NAMALWA (cell line): ENCODE measurements at places on chromosomes 7 and 10.

DNA sequence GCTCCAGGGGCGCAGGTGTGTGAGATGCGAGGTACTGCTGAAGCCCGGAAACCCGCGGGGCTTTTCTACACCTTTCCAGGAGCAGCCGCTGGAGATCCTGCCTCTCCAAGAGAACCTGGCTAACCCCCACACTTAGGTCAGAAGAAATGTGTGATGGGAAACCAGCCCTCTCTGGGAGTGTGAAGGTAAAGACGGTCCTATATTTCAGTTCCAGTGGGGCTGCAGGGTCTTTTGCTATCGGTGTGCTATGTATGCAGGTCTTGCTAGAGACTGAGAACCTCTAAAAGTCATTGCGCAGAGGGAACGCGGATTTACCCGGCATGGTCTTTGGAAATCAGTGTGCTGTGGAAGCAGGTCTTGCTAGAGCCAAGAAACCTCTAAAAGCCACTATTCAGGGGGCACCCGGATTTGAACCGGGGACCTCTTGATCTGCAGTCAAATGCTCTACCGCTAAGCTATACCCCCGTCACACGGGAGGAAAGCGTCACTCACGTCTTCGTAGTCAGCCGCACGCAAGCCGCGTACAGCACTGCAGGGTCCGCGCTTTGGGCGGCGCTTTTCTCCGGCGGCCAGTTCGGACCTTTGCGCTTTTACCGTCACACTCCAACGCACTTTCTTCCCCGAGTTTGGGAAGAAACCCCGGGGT lies 46.0 kb downstream of the ZNF777 start:
- DNase-seq, result no peak

DNA sequence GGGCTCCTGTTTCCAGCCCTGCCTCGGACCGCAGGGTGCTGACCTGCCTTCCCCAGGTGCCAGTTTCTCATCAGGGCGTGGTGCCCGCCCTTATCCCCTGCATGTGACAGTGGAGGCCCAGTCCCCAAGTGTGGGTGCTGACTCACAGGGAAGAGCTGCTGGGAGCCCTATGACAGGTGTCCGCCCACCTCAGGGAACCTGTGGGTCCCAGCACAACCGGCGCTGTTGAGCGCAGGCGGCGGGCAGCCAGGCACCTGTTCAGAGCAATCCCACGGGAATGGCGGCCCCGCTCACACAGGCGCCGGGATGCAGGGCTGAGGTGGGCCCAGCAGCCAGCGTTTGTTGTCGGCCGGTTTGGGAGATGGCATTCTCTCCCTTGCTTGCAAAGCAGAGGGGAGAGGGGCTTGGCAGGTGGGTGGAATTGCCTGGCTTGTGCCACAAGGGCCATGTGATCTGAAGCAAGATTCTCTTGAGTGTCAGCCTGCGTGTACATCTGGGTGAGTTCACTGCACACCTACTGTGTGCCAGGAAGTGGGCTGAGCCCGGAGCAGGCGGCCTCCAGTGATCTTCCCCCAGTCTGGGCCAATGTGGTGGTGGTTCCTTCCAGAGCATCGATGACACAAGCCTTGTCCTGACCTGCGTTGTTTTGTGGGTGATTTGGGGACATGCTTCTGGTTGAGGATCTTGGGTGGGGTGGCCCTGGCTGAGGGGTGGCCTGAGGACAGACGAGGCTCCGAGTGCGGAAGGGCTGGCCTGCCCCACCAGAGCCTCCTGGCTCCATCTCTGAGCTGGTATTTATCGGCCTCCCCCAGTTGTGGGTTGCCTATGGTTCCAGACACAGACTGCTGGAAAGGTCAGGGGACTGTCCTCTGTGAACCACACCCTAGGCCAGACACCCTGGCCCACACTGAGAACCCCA lies 2.4 kb downstream of the PWWP2B start:
- no peak for DNase-seq

- DNase-seq, result no peak
Measured at GRCh38 chr7:135240441-135240840, 6.8 kb downstream of the STRA8 start.

DNA sequence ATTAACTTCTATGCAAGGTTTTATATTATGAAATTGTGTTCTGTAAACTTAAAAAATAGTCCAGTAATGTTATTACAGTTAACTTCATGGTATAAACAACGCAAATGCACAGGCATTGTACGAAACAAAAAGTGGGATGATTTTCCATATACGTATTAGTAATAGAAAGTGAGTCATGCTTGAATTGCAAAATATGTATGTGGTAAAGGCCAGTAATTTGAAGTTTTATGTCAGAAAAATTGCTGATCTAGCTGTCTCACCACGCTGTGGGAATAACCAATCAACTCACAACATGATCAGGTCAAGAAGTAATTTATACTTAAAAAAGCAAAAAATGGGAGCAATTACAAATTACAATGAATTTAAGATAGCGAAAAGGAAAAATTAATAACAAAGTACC lies 37.0 kb upstream of the GLI3 start:
- DNase-seq, result no peak

DNA sequence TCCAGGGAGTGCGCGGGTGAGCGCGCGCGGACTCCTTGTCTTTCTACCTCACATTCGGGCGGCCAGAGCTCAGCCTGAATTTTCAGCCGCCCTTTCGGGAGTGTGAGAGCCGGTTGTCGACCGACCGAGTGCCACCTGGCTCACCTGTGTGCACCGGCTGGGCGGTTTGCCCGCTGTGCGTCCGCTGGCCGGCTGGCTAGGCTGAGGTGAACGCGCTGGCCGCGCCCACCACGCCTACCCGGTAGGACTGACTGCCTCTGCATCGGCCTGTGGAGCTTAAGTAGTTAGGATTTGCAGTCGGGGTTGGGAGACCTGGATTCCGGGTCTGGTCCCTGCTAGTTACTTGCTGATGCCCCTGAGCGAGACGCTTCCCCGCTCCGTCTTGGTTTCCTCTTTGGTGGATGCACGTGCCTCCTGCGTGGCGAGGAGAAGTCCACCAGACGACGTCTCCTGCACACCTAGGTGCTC lies 553 bp downstream of the TSPAN15 start:
- DNase-seq, result no peak

DNA sequence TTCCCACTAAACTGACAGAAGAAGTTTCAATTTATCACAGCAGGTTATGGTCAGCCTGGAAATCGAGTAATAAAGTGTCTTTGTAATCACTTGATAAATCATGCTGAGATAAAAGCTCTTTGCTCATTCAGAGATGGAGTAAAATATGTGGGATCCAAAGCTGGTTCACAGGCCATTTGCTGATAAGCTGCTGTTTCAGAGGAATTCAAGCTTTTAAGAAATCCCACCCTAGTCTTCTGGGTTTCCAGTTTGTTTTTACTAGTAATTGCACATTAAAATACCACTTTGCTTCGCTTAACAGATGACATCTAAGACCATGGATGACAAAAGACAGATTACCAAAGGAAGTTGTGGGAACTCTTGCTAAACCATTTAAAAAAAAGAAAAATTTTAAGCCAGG lies 37.4 kb upstream of the CDK6 start:
- no peak for DNase-seq

DNA sequence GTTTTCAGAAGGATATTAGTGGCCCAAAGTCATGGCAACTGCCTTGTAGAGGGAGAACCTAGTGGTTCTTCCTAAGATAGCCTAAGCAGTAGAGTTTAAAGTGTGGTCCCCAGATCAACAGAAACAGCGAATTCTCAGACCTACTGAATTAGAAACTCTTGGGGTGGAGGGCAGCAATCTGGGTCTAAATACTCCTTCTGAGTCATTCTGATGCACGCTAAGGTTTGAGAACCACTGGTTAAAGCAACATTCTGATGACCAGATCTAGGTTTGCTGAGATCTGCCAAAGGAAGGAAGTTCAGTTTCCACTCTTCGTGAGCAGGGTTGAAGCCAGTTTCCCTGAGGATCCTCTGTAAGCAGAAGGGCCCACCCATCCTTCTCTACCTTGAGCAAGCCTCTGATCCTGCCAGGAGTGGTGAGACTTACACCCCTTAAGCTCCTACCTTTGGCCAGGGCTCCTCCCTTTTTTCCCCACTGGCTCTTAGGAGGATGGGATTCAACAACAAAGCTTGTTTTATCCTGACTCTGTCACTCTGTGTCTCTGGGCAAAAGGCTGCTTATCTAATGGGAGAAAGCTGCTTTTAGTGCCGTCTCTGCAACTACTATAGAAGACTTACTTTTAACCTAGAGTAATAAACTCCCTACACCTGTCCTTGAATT lies 26.8 kb upstream of the TRUB1 start:
- DNase-seq, result no peak

- DNase-seq, result no peak
Measured at GRCh38 chr10:86152354-86152753, 214.2 kb downstream of the GRID1 start.

- peak; percentile 30 for DNase-seq
Measured at GRCh38 chr10:129552119-129552518, 85.1 kb downstream of the MGMT start.

- DNase-seq, result no peak
Measured at GRCh38 chr7:95669513-95669912, 73.2 kb upstream of the PDK4 start.

DNA sequence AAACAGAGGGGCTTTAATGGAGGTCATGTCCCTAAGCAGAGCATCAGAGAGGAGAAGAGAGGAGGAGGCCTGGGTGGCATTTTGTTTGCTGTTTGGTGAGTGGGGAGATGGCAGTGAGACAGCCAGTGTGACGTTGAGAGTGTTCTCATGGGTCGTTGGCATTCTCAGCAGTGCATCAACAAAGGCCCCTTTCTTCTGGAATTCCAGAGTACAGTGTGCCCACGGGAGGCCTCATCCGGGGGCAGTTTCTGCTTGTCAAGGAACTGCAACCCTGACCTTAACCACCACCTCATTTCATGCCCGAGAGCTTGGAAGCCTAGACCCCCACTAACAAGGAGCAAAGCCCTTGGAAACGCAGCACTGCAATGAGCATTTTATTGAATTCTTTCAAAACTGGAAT lies 92.9 kb downstream of the CELF2 start:
- no peak for DNase-seq

DNA sequence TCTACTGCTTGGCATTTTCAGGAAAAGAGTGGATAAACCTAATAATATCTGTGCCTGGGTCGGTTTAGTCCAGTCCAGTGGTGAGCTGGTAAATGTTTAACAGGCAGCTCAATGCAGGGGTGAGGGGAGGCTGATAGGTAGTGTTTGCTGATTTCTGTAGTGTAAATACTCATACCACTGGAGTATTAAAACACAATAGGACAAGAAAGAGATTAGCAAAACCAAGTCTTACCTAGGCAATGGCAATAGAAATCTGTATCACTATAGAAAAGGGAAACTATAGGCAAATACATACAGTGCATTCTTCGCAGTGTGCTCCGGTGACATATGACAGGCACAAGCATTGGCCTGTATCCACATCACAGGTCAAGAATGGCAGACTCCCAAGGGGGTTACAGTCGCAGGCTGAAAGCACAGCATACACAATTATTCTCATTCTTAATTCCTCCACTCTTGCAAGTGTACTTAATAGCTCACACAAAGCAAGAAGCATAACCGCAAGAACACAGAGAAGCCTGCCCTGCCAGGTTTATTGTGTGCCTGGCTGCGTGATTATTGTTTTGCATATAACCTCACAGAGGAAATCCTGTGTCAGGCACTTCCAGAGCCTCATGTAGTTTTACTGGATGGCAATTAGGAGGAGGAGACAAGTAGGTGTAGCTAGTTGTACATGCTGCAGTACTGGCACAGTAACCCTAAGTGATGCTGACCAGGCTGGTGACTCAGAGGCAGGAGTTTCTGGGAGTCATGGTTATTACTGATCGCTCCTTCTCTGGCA lies 35.0 kb downstream of the LAMB4 start:
- peak; percentile 15 for DNase-seq

DNA sequence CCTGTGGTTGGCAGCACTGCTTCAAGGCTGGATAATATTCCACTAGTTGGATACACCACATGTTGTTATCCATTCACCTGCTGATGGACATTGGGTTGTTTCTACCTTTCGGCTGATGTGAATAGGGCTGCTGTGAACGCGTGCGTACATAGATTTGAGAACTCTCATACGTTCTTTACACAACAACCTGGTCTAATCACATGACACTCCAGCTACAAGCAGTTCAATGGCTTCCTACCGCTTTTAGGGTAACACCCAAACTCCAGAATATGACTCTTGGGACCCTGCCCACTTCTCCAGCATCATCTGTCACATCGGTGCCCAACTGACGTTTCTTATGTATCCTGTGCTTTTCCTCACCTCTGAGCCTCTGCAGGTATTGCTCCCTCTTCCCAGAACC lies 114.6 kb downstream of the ABLIM1 start:
- no peak for DNase-seq

GRCh38 chr10:22229802-22230157 lies 12.0 kb upstream of the EBLN1 start:
- DNase-seq, result peak; percentile 53

GRCh38 chr7:47685712-47686376 lies 103.9 kb upstream of the TNS3 start:
- DNase-seq, result no peak

- DNase-seq, result peak; percentile 76
Measured at GRCh38 chr10:124802313-124802675, 675 bp downstream of the ABRAXAS2 start.

- DNase-seq, result no peak
Measured at GRCh38 chr7:99012722-99013121, 131.2 kb downstream of the SMURF1 start.

GRCh38 chr10:14587540-14588083 lies 187.1 kb downstream of the FAM107B start:
- no peak for DNase-seq

- DNase-seq, result no peak
Measured at GRCh38 chr7:129774359-129774758, 162.8 kb downstream of the NRF1 start.

- DNase-seq, result no peak
Measured at GRCh38 chr7:91759205-91759863, 121.2 kb downstream of the MTERF1 start.

DNA sequence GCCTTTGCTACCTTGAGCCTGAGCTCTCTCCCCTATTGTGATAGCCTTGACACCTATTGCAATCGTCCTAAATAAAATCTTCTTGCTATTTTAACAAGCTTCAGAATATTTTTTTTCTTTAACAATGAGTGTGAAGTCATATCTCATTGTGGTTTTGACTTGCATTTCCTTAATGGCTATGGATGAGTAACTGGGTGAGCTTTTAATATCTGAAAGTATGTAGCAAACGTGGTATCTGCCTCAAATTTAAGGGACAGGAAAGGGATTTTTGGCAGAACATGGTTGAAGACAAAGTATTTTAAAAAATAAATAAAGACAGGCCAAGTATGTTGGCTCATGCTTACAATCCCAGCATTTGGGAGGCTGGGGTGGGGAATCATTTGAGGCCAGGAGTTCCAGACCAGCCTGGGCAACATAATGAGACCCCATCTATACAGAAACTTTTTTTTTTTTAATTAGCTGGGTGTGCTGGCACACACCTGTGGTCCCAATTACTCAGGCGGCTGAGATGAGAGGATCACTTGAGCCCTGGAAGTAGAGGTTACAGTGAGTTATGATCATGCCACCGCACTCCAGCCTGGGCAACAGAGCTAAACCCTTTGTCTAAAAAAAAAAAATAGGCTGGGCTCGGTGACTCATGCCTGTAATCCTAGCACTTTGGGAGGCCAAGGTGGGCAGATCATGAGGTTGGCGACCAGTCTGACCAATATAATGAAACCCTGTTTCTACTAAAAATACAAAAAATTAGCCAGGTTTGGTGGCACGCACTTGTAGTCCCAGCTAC lies 319.3 kb upstream of the NRP1 start:
- no peak for DNase-seq

- no peak for DNase-seq
Measured at GRCh38 chr7:136116186-136116585, 139.0 kb upstream of the MTPN start.
